ENCODE measurements at places on chromosomes 4 and X.
A peak's percentile ranks its signal among the peaks of the same experiment; 100 is the strongest.

DNA sequence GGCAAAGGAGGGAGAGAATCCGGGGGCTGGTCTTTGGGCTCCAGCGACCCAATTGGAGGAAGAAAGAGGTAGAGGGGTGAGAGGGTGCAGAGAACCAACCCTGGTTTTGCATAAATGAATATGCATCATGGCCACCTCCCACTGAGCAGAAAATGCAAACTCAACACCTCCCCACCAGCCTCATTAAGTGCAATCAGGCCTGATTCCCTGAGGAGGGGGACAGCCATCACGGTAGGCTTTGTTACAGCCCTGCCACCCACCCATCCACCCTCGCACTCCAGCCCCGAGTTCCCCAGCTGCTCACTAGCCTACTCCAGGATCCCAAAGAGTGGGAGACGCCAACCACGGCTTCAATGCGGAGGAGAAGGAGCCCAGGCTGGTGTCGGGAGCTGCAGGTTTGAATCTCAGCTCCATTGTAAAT lies 48.3 kb upstream of the MAN2B2 start:
- no peak for DNase-seq

DNA sequence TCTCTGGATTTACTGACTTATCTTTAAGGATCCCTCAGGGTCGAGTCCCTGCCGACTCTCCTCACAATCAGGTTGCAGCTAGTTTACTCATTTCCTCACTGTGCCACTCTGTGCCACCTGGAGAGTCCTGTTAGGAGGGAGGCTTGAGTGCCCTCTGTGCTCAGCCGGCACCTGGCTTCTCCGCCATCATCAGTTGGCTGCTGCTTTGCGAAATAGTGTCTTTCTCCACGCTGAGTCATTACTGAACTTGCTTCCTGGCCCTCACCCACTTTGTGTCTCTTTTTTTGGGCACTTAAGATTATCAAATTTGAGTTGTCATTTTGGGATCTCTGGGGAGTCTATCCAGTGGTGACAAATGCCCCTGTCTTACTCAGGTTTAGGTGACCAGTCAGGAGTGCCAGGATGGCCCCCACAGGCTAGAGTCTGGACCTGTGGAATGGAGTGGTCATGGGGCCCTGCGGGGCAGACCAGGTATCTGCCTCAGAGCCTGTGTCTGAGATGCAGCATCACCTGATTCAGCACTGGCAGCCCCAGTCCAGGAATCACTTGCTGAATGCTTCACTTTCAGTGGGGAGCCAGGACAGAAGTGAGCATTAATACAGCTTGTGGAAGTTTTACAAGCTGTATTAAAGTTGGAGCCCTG lies 37.7 kb downstream of the JADE1 start:
- no peak for DNase-seq

DNA sequence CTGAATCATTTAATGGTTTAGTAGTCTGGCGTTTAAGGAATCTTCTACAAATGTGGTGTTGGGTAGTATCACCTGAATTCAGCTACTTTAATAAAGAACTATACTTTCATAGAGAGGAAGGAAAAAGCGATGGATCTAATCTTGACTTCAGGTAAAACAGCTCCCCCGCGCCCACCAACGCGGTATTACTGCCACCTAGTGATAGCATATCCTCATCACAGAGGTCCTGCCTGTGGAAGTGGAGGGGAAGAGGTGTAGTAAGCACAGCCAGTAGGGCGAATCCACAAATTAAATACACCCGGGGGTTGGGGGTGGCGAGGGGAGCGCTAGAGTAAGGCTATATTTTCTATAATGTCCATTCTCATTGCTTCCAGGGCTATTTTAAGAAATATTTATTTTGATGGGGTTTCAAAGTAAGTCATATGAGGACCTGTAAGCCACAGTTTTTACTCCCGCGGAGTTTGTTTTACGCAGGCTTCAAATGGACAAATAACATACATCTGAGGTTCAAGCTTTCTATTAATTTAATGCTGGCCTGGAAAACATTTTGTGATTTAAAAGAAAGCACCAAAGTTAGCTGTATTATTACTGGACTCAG lies 8.3 kb upstream of the DAPP1 start:
- no peak for DNase-seq

DNA sequence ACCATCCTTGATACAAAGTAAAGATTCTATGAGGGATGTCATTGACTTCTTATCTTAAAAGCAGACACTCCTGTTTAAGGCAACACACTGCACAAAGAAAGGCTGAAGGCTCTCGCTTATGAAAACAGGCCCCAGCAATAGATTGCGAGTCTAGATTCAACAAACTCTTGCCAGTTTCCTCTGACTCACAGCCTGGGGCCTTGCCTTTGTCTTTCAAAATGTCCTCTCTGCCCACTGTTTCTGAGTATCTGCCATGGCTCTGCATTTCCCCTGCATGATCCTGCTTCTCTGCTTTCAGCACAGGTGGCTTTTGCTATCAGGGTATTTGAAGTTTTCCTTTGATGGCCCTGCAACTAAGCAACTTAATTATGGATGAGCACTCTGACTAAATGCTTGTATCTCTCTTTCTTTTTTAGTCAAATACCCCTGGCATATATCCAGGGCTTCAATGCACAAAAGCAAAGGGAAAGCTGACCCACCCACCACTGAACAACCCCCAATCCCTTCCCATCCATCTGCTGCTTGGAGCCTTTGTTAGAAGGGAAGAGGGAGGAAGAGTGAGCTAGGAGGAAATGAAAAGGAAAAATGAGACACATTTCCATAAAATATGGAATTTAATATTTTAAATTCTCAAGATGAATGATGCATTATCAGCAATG lies 32.2 kb downstream of the NDP start:
- no peak for DNase-seq

DNA sequence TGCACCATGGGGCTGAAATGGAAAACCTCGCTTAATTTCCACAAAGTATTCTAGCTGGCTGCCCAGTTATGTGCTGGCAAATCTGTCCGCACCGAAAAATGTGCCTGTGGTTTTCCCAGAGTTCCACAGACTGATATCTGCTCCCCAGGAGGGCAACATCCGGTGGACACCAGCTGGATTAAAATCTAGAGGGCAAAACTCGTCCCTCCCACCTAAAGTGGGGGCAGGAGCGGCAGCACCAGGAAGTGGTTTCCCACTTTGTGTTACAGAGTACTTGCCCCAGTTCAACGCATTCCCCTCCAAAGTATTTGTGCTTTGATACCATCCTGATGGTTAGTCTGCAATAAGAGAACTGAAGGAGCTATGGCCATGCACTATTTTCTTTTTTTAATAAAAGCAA lies 187.6 kb downstream of the TSPAN5 start:
- no peak for DNase-seq

GRCh38 chr4:1203026-1203616 lies 30.7 kb upstream of the SPON2 start:
- peak; percentile 62 for DNase-seq

DNA sequence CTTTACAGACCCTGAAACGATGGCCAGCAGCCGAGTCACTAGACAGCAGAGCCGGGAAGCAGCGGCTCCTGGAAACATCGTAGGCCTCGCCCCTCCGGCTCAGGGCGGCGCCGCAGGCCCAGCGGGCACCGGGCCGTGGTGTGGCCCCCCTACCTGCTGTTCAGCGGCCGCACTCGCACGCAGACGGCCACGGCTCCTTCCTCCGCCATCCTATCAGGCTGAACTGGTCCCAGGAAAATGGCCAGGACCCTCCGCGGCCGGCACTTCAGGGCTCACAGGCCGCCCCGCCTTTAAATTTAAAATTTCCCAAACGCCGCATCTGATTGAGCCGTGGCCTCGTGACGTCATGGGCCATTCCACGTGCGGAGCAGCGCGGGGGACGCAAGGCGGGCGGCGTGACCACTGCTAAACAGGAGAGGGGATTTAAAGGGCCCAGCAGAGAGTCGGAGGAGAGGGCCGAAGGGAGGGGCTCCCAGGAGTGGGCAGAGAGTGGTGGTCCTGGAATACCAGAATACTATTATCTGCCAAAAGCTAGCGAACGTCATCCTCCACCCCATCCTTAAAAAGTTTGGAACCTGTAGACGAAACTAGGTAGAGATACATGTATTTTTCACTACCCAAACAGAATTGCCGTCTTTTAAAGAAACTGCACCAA lies at the start of gene CENPE:
TSS of gene CENPE (minus strand) at position 233 of the 655 bp plus-strand sequence. CDS start at position 209, 24 bp downstream.
- peak; percentile 94 for DNase-seq

- no peak for DNase-seq
Measured at GRCh38 chrX:53122013-53122412, 28.1 kb downstream of the KANTR start.

DNA sequence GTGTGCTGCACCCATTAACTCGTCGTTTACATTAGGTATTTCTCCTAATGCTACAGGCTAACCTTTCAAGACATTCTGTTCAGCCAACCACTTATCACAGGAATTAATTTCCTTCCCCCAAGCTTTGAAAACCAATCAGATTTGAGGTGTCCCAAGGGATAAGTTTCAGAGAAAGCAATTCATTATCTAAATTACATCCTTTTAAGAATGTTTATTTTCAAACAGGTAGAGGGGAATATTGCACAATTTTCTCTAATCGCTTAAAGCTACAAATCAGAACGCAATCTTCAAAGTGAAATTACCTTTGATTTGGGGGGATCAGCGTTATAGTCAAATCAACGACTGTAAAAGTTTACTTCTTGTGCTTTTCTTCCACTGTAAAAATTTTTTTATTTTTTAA lies 1.6 kb downstream of the CLOCK start:
- no peak for DNase-seq

DNA sequence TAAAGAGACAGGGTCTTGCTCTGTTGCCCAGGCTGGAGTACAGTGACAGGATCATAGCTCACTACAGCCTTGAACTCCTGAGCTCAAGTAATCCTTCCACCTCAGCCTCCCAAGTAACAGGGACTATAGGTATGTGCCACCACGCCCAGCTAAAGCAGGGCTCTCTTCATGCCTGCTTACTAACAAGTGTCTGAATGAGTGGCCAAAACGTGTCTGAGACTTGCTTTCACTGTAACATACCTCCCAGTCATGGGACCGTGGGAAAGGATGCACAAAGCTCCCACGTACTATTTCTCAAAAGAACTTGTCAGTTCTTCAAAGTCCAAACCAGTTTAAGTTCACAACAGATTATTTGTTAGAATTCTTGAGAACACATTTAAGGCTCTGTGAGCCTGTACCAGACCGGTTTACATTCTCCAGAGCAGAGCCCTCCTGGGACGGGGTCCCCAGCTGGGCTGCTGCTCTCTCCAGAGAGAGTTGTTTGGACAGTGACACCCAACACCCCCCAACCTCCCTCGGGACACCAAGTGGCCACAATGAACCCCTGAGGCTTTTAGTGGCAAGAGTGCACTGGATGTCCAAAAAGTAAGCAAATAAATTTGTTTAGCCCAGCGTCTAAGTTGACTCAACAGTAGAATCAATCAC lies 24.1 kb downstream of the SH3KBP1 start:
- no peak for DNase-seq

GRCh38 chr4:121177246-121178137 lies 13.4 kb upstream of the TNIP3 start:
- no peak for DNase-seq

- no peak for DNase-seq
Measured at GRCh38 chr4:12231098-12231497, 802.4 kb upstream of the HS3ST1 start.

DNA sequence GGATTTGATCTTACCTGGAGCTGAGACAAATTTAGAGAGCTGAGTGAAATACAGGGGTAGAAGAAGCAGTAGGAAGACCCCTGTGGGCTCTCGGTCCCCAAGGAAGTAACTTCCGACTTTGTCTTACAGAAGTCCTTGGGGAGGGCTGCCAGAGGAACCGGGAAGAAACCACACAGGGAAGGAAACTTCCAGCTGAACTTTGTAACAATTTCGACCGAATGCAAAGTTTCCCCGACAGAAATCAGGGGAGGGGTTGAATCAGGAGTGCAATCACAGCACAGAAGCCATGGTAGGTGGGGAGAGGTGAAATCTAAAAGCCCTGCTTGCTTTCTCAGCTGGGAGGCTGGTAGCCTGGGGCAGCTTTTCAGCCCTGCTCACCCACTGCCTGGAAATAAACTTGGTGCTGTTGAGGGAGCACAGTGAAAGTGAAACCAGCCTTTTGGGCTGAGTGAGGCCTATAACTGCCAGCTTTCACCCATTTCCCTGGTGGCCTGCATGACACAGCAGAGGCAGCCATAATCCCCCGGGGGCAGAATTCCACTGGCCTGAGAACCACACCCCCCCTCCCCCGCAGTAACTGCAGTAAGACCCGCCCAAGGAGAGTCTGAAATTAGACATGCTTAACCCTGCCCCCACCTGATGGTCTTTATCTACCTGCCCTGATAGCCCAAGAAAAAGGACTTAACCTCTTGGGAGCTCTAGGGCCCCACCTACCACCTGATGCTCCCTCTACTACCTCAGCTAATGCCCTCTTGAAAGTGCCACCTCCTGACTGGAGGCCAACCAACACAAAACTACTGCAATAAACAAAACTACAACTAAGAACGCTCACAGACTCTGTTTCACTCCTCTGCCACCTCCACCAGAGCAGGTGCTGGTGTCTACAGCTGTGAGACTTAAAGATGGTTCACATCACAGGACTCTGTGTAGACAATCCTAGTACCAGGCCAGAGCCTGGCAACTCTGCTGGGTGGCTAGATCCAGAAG lies 248.2 kb downstream of the PARM1 start:
- no peak for DNase-seq

GRCh38 chr4:127238956-127239475 lies 393.7 kb upstream of the INTU start:
- no peak for DNase-seq

DNA sequence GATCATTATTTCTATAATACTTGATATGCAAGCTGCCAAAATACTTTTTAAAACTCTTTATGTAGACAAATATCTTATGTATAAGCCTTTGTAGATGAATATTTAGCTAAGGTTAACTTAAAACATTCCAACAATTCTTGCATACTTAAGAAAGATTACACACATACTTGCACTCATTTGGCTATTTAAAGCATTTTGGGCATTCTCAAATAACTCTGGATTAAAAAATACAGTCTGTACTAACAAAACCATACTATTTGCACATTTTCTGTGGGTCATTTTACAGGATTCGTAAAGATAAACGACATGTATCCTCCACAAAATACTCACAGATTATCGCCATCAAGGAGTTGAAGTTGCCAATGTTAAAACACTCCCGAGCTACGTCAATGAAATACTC lies 26.5 kb downstream of the RASGEF1B start:
- no peak for DNase-seq

GRCh38 chrX:29826742-29827141 lies 388.6 kb upstream of the MAGEB2 start:
- DNase-seq: no peak

- DNase-seq: no peak
Measured at GRCh38 chr4:133440404-133440803, 291.3 kb downstream of the PCDH10 start.

- DNase-seq: no peak
Measured at GRCh38 chr4:86114563-86114962, 245.3 kb downstream of the MAPK10 start.

DNA sequence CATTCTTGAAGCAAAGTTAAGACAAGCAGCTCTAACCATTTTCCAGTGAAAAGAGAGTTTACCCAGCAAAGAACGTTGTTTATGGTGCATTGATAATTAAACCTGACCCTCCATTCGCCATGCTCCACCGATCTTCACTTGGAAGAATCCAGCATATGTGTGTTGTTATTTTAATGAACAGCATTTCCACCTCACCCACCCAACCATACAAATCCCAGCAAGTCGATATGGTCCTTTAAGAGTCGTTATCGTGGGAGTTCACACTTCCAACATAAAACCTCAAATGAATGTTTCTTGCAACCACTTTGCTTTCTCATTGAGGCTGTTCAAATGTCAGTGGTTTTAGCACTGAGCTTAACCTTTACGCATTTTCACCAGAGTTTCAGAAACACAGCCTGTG lies 147.4 kb upstream of the LDB2 start:
- no peak for DNase-seq

GRCh38 chr4:102757681-102758080 lies 3.1 kb downstream of the MANBA start:
- DNase-seq: no peak

- DNase-seq: no peak
Measured at GRCh38 chr4:25160714-25161592, 704 bp upstream of the SEPSECS start.

All from left forelimb (tissue), 1 donor.